HT1080 (cell line): ENCODE measurements at places on chromosomes 2 and 18. TPM values are rescaled to one million over a fixed set of nuclear protein-coding genes. Genes with fewer than 3 reads are reported as not detected.
A peak's percentile ranks its signal among the peaks of the same experiment; 100 is the strongest.

Gene SLC9A4
- total RNA-seq: not detected in 2 replicates

DNA sequence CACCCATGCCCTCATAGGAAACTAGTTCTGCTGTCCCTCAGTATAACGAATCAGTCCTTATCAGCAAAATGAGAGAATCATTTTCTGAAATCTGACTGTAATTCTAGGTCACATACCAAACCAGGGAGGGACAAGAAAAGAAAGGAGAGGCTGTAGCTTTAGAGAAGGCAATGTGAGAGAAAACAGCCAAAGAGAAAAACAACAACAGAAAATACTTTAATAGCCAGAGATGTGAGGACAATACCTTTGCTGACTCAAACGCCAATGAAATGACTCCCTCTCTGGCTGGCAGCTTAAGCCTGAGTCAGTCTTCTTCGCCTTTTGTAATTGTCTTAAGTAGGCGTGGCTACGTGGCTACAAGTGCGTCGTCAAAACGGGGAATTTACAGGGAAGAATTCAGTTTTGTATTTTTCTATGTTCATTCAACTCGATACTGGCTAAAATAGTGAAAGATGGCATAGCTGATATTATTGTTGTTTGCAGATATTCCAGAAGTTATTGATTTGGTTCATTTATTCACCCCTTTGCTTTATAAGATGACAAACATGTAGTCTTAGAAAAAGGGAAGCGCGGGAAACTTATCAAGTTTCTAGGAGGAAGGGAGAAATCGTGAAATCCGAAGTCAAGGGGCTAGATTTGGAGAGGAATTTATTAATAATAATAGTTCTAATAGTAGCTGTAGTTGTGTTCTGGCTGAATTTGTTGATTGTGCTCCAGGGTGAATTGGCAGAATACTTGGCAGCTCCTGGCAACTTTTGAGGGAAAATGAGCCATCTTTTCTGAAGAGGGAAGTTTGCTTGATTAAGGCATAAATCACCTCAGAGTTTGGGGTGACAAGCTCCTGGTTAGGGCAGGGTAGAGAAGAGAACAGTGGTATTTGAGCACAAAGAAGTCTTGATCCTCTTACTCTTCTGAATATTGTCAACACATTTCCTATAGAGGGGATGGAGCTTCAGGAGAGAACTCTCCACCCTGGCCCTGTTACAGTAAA is at the start of gene IL1A:
IL1A (minus strand) TSS at position 295 of the 991 bp plus-strand sequence. CDS start 723 bp downstream, outside the sequence.
- peak; percentile 71 for DNase-seq

Gene SNRNP27
- 48.6 and 61.7 TPM in 2 replicates for total RNA-seq

DNA sequence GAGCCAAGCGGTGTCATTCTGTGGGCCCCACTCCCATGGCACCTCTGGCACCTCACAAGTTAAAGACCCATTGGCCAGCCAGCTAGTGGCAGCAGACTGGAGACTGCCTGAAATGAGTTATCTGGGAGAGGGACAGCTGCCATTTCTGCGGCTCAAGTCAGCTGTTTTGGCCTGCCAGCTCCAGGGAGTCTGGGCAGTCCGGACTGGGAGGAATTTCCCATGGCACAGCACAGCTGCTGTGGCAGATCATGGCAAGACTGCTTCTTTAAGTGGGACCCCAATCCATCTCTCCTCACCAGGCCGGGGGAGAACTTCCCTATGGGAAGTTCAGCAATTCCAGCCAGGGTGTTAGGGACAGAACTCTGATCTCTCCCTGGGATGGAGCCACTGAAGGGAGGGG is 2187.6 kb upstream of the CELF4 start:
- no peak for DNase-seq

GRCh38 chr2:137959166-137959565 is 5.1 kb upstream of the HNMT start:
- no peak for DNase-seq

- DNase-seq: no peak
Observed at GRCh38 chr2:163123526-163123925, 285.0 kb upstream of the KCNH7 start.

DNA sequence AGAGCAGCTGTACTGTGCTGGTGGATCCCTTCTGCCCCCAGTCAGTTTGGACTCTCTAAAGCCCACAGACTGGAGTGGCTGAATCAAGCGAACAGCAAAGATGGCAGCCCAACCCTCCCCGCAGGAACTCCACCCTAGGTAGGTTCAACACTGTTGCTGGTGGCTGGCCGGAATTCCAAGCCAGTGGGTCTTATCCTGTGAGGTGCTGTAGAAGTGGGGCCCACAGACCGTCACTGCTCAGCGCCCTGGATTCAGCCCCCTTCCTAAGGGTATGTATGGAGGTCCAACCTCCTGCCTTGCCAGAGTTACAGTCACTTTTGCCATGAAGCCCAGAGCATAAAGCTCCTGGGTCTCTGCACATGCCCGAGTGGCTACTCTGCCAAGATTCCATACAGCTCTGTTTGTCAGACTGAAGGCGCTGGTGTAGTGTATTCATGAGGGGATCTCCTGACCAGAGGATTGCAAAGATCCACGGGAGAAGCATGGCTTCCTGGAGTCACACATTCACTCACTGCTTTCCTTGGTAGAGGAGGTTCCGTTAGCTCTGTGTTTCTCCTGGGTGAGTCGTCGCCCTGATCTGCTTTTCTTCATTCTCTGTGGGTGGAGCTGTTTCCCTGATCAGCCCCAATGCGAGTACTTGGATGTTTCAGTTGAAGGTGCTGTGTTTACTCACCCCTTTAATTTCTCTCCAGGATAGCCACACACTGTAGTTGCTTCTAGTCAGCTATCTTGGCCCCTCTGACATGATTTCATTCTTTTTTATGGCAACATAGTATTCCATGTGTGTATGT is 293.6 kb upstream of the THUMPD2 start:
- DNase-seq: peak; percentile 14
